ENCODE measurements at places on chromosomes 2 and 18.

DNA sequence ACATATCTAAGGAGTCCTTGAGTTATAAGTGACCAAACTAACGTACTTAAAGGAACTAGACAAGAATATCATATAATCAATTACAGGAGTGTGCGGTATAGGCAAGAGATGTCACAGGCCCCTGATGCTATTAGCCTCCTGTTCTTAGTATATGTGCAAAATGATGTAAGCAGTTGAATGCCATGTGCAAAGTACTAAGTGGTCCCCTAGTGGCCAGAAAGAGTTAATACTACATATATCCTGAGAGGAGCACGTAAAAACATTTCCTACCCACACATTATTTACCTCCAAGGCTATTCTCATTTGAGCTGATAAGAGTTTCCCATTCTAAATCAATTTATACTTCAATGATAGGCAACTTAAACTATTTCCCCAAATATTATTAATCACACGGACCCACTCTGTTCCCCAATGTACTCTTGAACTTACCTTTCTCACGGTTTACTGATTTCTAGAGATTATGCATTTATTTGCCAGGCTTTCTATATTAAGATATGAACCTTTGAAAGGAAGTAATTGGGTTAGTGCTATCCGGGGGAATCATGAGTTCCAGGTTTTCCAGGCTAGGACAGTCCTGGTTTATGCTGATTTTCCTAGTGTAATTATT, 158.0 kb upstream of the KLHL14 start:
- no peaks in the 10 kb centered on the region for H3K36me3 ChIP-seq
- H3K27ac ChIP-seq, result no peak overlapping the region
- no peaks in the 10 kb centered on the region for H3K4me1 ChIP-seq
- H3K4me3 ChIP-seq, result no peak overlapping the region
- no peak for DNase-seq

GRCh38 chr2:178123163-178123562, 10.9 kb downstream of the RBM45 start:
- H3K36me3 ChIP-seq, result peaks cover 38% of the 10 kb centered on the region
- peaks cover 4% of the 10 kb centered on the region for H3K4me1 ChIP-seq
- no peak overlapping the region for H3K4me3 ChIP-seq
- no peaks in the 10 kb centered on the region for H3K27me3 ChIP-seq
- DNase-seq, result no peak

- no peak overlapping the region for H3K27ac ChIP-seq
- H3K36me3 ChIP-seq, result no peaks in the 10 kb centered on the region
- no peaks in the 10 kb centered on the region for H3K4me1 ChIP-seq
- H3K4me3 ChIP-seq, result no peak overlapping the region
- DNase-seq, result no peak
Measured at GRCh38 chr18:35201256-35201931, 39.4 kb upstream of the ZNF397 start.

DNA sequence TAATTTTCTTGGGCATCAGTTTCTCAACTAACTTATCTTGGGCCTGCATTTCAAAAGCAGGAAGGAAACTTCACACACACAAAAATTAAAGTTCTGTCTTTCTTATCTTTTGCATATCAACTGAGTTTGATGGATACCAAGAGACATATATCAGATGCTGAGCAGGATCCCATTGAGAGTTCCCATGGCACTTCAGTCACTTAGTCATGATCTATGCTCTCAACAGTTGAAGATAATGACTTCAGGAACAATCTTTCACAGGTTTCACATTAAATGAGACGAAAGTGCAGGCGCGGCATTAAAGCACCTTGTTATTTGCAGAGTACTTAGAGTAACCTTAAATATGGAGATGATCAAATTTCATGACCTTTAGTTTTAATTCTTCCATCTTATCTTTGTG, 2139.8 kb upstream of the CELF4 start:
- H3K27me3 ChIP-seq, result no peaks in the 10 kb centered on the region
- H3K27ac ChIP-seq, result no peak overlapping the region

DNA sequence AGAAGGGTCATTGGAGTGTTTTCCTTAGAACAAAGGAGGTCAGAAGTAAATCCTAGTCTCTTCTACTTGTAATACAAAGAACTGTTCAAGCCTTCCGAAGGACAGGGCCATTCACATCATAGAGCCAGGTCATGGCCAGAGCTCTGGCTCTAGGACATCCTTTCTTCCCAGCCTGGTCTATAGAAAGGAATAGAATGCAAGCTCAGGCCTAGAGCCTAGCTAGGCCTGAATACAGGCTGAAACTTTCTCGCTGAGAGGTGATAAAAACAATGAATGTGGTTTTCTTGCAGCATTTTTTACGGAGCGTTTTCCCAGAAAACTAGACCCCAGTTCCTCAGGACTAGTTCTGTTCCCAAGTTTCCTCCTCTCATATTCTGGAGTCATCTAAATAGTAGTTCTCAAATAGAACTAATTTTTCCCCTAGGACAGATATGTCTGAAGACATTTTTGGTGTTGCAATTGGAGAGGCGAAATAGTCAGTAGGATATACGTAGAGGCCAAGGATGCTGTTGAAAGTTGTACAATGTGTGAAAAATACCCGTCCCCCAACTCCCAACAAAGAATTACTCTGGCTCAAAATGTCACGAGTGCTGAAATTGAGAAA, 6.8 kb downstream of the UGT1A6 start:
- H3K27ac ChIP-seq, result no peak overlapping the region
- no peak overlapping the region for H3K4me3 ChIP-seq
- no peaks in the 10 kb centered on the region for H3K4me1 ChIP-seq
- H3K27me3 ChIP-seq, result peaks cover 3% of the 10 kb centered on the region
- DNase-seq, result no peak

DNA sequence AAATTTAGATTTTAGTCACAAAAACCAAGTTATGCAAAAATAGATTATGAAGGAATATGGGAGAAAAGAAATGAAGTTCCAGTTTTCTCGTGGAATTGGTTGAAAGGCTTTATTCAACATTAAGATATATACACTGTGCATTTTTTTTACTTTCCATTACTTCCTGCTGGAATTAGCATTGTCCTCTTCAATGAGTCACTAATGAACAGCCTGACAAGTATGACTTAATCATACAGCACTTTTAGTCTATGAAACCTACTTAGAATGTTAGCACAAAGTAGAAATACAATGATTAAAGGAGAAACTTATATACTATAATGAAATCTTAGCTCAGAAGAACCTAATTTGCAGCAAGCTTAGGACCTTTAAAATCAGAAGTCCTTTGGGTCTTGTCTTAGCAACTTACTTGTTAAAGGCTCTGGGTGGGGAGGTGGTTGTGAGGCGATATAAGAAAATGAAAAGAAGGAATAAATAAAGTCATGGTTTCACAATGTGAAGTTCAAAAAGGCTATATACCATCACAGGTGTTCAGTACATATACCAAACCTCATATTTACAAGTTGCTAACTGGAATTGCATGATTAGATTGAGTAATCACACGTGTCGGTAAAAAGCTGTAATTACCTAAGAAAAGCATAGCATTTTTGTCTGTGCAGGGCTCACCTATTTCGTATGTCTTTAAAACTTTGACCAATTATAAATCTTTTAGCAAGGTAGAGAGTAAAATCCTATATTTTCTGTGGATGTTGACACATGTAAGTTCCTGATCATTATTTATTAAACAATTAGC, 236.8 kb downstream of the CAMKMT start:
- no peak overlapping the region for H3K27ac ChIP-seq
- H3K27me3 ChIP-seq, result no peaks in the 10 kb centered on the region
- H3K36me3 ChIP-seq, result peaks cover 17% of the 10 kb centered on the region
- H3K4me3 ChIP-seq, result no peak overlapping the region
- DNase-seq, result no peak

DNA sequence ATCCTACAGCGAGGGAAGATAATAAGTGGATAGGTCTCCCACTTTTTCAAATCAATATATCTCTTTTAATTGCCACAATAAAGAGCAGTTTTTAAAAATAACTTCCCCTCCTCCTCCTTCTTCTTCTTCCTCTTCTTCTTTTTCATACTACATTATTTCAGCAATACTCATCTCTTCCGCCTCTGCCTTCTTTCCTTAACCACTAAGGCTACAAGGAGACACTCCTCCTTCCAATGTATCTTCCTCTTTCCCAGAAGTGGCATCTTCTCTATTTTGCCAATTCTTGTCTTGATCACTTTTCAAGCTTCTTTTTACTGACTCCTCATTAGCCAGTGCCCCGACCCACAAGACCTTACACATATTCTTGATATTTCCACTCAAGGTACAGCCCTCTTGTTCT, 546.6 kb upstream of the CHAC2 start:
- no peak overlapping the region for H3K27ac ChIP-seq
- H3K4me3 ChIP-seq, result no peak overlapping the region
- H3K27me3 ChIP-seq, result peaks cover 3% of the 10 kb centered on the region
- H3K36me3 ChIP-seq, result peaks cover 2% of the 10 kb centered on the region
- H3K4me1 ChIP-seq, result no peaks in the 10 kb centered on the region

DNA sequence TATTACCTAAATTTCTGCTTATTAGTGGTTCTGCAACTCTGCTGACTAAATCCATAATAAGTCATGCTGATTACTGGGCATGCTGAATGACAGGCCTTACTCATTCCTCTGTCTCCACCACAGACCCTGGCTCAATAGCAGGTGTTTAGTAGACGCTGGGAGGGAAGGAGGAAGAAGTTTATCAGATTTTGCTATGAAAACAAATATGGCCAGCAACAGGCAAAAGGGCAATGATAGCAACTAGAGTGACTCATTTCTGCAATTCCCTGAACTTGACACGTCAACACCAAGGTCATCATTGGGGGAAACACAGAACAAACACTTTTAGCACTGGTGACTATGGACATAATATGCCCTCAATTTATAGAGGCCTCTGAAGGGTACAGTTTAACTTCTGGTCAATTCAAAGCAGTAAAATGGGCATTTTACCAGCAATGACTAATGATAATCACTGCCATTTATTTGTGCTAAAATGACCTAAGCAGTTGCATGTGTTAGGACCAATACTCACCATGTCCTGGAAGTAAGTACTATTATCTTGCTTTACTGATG, 35.2 kb downstream of the TMEM163 start:
- peaks cover 25% of the 10 kb centered on the region for H3K4me1 ChIP-seq
- DNase-seq, result no peak
- peaks cover 3% of the 10 kb centered on the region for H3K36me3 ChIP-seq
- H3K4me3 ChIP-seq, result no peak overlapping the region

- DNase-seq, result no peak
- no peaks in the 10 kb centered on the region for H3K27me3 ChIP-seq
- H3K4me3 ChIP-seq, result no peak overlapping the region
- peaks cover 24% of the 10 kb centered on the region for H3K4me1 ChIP-seq
- peak overlapping the region; percentile 61 for H3K27ac ChIP-seq
Measured at GRCh38 chr18:23826850-23827620, 137.8 kb downstream of the LAMA3 start.

GRCh38 chr18:59744271-59744721, 47.1 kb upstream of the CCBE1 start:
- no peaks in the 10 kb centered on the region for H3K36me3 ChIP-seq
- no peaks in the 10 kb centered on the region for H3K4me1 ChIP-seq
- H3K27ac ChIP-seq, result no peak overlapping the region
- DNase-seq, result no peak
- H3K4me3 ChIP-seq, result no peak overlapping the region

GRCh38 chr2:162579169-162579568, 235.2 kb downstream of the GCA start:
- no peaks in the 10 kb centered on the region for H3K4me1 ChIP-seq
- no peak overlapping the region for H3K27ac ChIP-seq
- H3K27me3 ChIP-seq, result no peaks in the 10 kb centered on the region

DNA sequence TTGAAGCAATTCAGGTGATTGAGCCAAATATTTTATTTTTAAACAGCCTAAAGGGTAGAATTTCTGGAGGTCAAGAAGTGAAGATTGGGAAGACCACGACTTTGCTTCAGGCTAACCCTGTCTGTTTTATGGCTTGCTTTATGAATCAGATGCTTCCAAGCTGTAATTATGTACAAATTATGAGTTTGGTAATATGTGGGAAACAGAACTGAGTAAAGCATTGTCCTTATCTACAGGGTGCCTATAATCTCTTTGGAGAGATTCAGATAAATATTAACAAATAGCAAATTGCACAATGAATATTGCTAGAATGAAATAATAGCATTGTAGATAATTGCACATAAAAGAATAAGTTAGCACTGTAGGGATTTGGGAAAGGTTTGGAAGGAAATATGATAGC, 539.4 kb upstream of the CDH2 start:
- H3K36me3 ChIP-seq, result no peaks in the 10 kb centered on the region
- no peaks in the 10 kb centered on the region for H3K27me3 ChIP-seq
- no peak overlapping the region for H3K4me3 ChIP-seq
- no peak for DNase-seq
- H3K4me1 ChIP-seq, result no peaks in the 10 kb centered on the region

- H3K27me3 ChIP-seq, result no peaks in the 10 kb centered on the region
- DNase-seq, result no peak
- H3K27ac ChIP-seq, result no peak overlapping the region
- H3K36me3 ChIP-seq, result no peaks in the 10 kb centered on the region
- peaks cover 5% of the 10 kb centered on the region for H3K4me1 ChIP-seq
- H3K4me3 ChIP-seq, result no peak overlapping the region
Measured at GRCh38 chr2:71187589-71187988, 39.3 kb downstream of the PAIP2B start.

- no peaks in the 10 kb centered on the region for H3K27me3 ChIP-seq
- H3K27ac ChIP-seq, result no peak overlapping the region
- no peak for DNase-seq
- no peak overlapping the region for H3K4me3 ChIP-seq
- no peaks in the 10 kb centered on the region for H3K4me1 ChIP-seq
Measured at GRCh38 chr2:57881998-57882888, 164.4 kb upstream of the VRK2 start.

DNA sequence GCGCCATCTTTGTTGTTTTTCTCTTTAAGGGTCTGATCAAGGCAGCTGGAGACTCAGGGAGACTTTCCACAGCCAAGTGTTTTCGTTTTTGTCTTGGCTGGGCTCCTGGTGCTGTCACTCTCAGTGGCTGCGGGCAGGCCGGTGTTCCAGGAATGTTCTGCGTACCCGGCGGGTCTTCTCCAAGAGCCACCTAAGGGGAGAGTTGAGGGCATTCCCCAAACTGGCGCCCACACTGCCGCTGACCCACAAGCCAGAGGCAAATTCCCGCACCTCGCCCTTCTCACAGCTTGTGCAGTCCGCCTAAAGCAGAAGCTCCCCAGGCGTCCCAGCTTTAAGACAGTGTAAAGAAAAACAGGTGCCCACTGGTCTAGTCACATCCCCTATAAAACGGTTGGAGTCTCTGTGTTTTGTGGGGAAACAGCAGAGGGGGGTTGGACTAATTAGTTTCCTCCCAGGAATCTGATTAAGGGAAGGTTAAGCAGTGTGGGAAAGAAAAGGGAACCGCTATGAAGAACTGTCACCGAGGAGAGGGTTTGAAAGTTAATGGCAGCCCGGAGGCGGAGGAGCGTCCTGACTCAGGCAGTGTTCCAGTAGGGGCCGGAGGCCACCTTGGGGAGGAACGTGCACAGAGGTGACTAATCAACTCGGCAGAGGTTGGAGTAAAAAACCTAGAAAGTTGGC, 224.5 kb downstream of the SLC4A3 start:
- H3K27me3 ChIP-seq, result peaks cover 15% of the 10 kb centered on the region
- no peak overlapping the region for H3K27ac ChIP-seq
- no peak overlapping the region for H3K4me3 ChIP-seq
- no peak for DNase-seq
- H3K4me1 ChIP-seq, result no peaks in the 10 kb centered on the region

Measured in naive thymus-derived CD8-positive, alpha-beta T cell (primary cell).